IMR-90 (cell line): ENCODE measurements at places on chromosomes 13 and 19.

DNA sequence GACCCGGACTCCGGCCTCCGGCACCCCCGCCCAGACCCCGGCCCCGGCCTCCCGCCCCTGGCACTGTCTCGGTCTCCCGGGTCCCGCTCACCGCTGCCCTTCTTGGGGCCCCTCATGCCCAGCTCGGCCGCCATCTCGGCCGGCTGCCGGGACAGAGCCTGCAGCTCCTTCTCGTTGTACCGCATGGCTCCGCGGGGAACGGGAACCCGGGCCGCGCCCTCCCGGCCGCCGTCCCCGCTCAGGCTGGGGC is 140 bp downstream of the PLEKHJ1 start:
- no peak for DNase-seq

- DNase-seq = no peak
Observed at GRCh38 chr19:16371540-16371986, 46.9 kb downstream of the KLF2 start.

- no peak for DNase-seq
Observed at GRCh38 chr19:38057959-38058690, 151.1 kb downstream of the SIPA1L3 start.

DNA sequence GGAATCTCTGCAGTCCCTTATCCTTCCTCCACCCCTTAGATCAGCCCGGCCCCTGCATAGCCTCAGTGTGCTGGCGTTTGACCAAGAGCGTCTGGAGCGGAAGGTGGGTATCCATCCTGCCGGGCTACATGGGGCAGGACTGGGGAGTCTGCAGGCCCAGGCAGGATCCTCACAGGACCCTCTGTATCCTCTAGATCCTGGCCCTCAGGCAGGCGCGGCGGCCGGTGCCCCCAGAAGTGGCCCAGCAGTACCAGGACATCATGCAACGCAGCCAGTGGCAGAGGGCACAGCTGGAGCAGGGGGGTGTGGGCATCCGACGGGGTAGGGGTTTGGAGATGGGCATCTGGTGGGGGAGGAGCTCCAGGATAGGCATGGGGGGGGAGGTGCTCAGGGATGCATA is 8.9 kb downstream of the PODNL1 start:
- no peak for DNase-seq

- no peak for DNase-seq
Observed at GRCh38 chr13:26007261-26008125, 44.3 kb downstream of the SHISA2 start.
